ENCODE measurements at places on chromosomes 16 and 17. TPM values are rescaled to one million over a fixed set of nuclear protein-coding genes. Genes with fewer than 3 reads are reported as not detected.

DNA sequence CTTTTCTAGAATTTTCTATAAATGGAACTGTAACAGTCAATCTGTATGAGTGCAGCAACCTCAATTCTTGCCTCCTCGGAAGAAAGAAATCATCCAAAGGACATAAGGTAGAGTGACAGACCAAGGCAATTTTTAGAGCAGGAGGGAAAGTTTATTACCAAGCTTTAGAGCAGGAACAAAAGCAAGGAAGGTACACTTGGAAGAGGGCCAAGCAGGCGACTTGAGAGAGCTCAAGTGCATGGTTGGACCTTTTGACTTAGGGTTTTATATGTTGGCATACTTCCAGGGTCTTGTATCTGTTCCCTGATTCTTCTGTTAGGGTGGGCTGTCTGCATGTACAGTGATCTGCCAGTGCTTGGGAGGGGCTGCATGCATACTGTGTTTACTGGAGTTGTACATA, 50.3 kb downstream of the SCNN1G start:
- no peak for DNase-seq

GRCh38 chr17:57485566-57485865, 229.2 kb downstream of the MSI2 start:
- DNase-seq: no peak

GRCh38 chr17:81428516-81428915, 33.3 kb downstream of the BAHCC1 start:
- no peak for DNase-seq

CRYM gene
- polyA plus RNA-seq: 0.34 TPM

- no peak for DNase-seq
Measured at GRCh38 chr17:31647661-31648060, 211.4 kb downstream of the COPRS start.

GNGT2 gene
- not detected for polyA plus RNA-seq

GRCh38 chr17:76152591-76152990, 11.5 kb upstream of the FOXJ1 start:
- DNase-seq: no peak

DNA sequence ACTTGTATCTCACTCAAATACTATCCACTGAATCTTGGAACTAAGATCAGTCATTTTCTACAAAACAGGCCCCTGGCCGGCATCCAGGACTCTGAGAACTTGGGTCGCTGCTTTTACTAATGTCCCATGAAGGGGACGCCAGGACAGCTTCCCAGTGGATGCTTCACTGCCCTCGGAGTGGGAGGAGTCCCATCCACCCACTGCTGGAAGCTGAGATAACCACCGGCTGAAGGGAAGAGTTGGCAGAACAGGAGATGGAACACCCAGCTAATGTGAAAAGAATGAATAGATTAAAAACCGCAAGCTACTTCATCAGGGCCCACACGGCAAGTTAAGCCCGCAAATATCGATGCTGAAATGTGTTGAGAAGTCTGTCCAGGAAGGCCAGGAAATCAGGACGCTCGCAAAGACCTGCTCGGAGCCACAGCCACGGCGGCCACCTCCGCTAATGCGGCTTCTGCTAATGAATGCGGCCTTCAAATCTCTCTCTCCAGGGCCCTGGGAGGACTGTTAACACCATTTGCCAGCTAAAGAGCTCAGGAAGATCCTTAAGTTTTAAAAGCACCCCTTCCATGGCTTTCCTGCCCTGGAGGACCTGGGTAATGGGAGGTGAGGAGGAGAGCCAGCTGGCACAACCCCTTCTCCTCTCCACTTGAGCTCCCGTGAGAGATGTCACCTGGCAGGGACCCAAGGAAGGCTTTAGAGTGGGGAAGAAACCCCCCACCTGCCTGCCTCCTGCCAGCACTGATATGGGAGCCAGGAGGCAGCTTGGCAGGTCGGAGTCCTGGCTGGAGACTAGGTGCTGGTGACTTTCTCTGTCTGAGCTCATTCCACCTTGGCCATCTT, 226.6 kb upstream of the RPL38 start:
- DNase-seq: no peak

OR2C1 gene
- polyA plus RNA-seq: 0.16 TPM

DNA sequence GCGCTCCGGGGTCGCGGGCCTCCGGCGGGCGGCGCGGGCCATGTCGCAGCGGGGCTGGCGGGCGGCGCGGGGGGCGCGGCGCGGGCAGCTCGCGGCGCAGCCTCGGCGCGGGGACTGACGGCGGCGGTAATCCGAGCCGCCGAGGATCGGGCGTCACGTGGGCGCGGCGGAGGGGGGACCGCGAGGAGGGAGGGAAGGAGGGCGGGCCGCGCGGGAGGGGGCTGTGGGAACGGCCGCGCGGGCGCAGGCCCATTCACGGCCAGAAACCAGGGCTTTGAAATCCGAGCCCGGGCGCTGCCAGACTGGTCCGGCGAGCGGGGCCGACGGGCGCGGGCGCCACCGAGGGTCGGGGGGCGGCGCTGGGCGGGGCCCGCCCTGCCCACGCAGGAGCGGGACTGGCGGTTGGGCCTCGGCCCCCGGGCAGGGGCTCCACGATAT, at the start of gene MTSS2:
MTSS2 (minus strand) TSS at position 116 of the 438 bp plus-strand sequence. CDS start 262 bp downstream, outside the sequence.
- DNase-seq: peak; percentile 59

FAM234A gene
- 32.4 TPM for polyA plus RNA-seq

Measured in mammary epithelial cell (primary cell).